ENCODE measurements at places on chromosomes 2 and 18.

DNA sequence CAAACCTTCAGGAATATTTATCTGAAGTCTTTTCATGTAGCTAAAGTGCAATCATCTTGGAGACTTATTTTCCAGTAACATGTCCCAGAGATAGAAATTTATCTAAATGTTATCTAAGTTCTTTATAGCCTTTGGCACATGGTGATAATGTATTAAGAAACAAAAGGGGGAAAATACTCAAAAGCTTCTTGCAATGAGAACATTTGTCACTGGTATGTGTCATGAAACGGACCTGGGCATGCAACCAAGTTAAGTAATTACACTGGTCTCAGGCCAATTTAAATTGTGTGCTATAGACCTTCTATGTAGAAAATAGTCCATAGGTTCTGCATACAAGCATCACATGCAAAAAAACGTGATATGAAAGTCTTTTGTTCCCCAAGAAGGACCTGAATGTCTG, 136.2 kb downstream of the SLC8A1 start:
- no peak for DNase-seq

- DNase-seq: no peak
Observed at GRCh38 chr2:174597009-174597344, 627 bp downstream of the WIPF1 start.

- DNase-seq: no peak
Observed at GRCh38 chr2:74779587-74780135, 54.3 kb upstream of the HK2 start.

DNA sequence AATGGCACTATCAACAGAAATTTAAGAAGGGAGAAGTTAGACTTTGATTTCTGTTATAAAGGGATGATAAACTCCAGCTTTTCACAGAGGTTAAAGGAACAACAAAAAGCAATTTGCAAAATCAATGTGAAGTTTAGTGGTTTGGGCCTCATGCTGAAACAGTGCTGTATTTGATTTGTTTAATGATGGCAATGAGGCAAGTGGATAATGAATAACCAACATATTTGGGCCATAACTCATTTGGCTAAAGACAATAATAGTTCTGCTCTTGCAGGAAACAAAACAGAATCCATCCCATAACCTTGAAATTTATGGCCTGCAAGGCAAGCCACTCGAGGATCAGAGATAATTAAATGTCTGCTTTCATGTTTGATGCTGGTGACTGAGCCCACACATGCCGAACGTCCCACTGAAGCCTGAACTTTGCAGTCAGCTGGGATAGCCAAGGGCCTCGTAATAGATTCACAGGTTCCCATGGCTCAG, 56.5 kb downstream of the TPGS2 start:
- no peak for DNase-seq

DNA sequence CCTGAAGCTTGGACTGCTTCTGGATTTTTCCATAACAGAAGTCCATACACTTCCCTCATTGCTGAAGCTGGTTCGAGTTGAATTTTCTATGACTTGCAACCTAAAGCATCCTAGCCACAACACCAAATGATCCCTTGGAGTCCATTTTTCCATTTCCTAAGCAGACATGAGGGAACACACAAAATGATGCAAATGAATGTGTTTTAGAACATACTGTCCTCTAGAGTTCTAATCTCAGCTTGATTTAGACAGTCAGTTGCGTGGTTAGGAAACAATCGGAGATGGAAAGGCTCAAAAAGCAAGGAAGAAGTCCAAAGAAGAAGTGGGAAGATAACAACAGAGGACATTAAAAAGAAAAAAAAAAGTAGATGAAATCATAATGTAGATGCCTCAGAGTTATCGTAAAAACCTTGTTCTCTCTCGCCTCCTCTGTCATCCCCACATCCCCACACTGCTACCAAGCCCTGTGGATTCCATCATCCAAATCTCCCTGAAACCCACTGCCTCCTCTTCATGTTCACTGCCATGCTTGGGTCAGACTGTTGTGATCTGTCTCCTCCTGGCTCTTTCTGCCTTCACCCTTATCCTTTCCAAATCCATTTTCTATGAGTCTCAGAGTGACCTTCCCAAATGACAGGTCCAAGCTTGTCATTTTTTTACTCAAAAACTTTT, 58.4 kb downstream of the TMEM247 start:
- DNase-seq: no peak

DNA sequence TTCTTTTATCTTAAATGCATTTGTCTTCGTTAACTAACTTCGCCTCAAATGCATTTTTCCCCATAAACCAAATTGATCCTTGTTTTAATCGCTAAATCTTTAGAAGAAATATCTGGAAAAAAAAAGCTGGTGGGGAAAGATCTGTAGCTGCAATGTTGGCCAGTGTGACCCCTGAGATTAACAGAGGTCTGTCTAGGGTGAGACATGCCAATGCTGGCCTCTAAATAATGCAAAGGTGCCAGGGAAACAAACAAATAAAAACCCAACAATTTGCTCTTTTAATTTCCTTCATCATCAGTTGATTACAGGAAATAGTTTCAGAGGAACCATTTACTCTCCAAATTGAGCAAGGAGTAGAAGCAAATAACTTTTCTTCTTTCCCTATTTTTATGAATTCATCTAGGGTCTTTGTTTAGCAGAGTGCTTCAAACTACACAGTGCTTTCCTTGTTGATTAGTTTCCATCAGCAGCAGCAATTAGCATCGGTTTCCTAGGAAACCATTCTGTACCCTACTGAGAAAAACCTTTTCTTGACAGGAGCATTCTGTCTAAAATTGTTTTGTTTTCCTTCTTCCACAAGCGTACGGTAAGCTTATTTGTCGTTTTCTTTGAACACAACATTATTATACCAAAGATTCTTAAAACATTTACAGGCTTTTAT, 100.5 kb upstream of the UNC80 start:
- no peak for DNase-seq

DNA sequence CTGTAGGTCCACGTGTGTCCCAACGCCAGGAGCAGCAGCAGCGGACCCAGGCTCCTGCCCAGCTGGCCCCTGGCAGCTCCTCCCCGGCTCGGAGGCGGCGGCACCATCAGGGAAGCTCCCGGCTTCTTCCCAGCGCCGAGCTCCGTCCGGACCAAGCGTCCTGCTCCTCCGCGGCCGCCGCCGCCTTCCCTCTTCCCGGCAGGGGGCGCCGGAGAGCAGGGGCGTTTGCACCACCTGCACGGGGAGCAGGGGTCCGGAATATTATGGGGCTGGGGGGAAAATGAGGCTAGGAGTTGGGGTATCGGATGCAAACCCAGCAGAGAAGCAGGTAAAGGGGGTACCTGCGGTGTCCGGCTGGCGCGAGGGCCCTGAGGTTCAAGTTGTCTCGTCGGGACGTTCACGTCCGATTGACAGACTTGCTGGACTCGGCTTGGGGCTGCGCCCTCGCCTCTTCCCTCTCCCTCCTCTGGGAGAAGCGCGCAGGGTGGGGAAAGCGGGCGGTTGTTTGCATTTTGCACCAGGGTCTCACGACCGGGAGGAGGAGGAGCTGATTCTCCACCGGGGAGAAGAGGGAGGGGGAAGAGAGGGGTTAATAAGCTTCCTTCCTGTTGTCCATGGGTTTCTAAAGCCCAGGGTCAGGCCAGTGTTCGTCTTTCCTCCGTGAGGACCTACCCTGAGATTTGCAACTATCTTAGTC, at the start of gene CCBE1:
Gene CCBE1 (minus strand): TSS at position 188 of the 697 bp plus-strand sequence.
- peak; percentile 69 for DNase-seq

GRCh38 chr2:51329512-51329911, 297.6 kb upstream of the NRXN1 start:
- no peak for DNase-seq

- DNase-seq: no peak
Observed at GRCh38 chr2:101360232-101360631, 27.1 kb downstream of the CREG2 start.

GRCh38 chr2:224174521-224174920, 135.4 kb upstream of the SERPINE2 start:
- no peak for DNase-seq

DNA sequence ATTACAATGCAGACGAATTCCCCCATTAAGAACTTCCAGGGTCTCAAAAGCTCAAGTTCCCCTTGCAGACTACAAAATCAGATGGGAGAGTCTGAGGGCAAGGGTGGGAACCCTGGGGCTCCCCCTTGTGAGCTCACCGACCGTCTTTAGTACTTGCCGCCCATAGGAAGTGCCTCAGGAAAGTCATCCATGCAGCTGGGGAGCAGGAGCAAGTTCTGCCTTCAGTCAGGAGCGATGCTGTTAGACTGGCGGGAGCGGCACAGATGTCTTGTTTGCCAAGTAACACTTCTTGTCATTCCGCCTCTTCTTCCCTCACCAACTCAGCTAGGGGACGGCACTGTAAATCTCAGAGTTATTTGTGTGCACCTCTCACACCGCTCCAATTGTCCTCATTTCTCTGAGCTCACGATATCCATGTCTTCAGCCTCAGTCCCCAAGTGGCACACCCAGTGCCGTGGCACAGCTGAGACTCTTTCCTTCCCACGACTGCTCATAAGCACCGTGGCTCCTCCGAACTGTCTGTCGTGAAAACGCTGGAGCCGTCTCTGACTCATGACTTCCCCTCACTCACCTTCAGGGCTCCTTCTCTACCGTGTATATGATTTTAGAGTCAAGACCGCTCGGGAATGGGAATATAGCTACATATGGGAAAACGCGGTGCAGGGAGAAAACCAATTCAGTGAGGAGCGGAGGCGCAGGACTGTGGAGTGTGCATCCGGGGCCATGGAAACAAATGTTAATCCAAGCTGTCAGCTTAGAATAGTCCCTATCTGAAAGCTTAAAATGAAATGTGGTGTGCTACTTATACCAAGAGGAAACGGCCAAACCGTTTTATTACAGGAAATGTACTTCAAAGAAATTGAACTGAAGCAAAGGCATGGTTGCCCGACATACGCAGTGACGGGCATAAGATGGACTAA, 34.0 kb downstream of the UXS1 start:
- DNase-seq: peak; percentile 61

GRCh38 chr2:623130-623922, 53.9 kb downstream of the TMEM18 start:
- no peak for DNase-seq

DNA sequence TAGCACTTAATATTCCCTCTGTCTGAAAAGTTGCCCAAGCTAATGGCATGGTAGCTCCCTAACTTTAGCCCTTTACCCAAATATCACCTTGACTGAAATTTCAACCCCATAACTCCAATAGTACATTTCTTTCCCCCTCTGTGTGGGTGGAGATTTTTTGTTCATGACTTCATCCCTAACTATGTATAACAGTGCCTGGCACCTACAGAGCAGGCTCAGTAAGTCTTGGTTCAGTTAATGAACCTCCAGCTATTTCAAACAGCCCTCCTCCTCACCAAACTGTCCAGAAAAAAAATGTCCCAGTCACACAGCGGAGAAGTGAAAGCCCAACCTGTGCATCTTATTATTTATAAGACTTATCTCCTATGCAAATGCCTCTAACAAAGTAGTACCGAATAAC, 18.6 kb downstream of the BUB1 start:
- DNase-seq: no peak

DNA sequence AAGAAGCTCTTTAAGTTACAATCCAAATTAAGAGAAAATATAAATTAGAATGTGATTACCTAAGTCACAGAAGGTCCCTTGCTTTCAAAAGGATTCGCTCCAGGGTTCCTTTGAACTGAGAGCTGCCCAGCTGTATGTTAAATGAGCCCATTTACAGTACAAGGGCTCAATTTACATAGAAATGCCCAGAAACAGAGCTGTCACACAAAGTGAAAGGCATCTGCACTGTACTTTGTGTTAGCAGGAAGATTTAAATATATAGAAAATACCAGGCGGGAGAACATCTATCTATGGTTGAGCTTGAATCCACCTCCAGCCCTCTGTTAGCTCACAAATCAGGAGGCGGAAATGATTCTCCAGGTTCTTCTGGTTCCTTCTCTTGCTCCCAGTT, 272.9 kb downstream of the PAX3 start:
- no peak for DNase-seq

GRCh38 chr2:60355849-60356261, 197.6 kb downstream of the BCL11A start:
- no peak for DNase-seq

GRCh38 chr2:202009019-202009481, 24.6 kb upstream of the FZD7 start:
- DNase-seq: no peak

- no peak for DNase-seq
Observed at GRCh38 chr2:60280238-60280637, 273.2 kb downstream of the BCL11A start.

- no peak for DNase-seq
Observed at GRCh38 chr2:203808046-203808750, 59.4 kb upstream of the CTLA4 start.

GRCh38 chr2:176356251-176356650, 87.0 kb downstream of the MTX2 start:
- no peak for DNase-seq

DNA sequence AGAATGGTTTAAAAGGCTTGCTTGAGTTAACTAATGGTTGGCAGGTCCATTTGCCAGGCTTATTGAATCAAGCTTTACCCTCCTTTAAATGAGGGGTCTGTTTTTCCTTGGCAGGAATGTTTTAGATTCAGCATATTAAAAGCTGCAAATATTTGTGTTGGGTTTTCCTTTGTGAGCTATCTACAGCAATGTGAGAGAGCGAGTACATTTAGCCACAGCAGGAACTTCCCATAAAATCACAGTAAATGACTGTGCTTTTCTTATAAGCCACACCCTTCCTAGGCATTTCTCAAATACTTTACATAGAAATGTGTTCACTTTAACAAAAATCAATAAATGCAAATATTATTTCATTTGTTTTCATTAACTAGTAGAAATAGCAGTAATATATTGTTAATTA, 23.9 kb downstream of the CALCRL start:
- no peak for DNase-seq

GRCh38 chr2:118264232-118264990, 176.1 kb downstream of the INSIG2 start:
- DNase-seq: no peak

- peak; percentile 74 for DNase-seq
Observed at GRCh38 chr2:172427256-172427989, at the start of gene ITGA6. Gene ITGA6 (plus strand): TSS chr2:172427586.

- no peak for DNase-seq
Observed at GRCh38 chr2:180698668-180699067, 281.7 kb upstream of the UBE2E3 start.

Data from activated naive CD8-positive, alpha-beta T cell treated with anti-CD3 and anti-CD28 coated beads, Interleukin-2, amount 50 U/mL, for 24 hours (primary cell).